Suprapubic skin (tissue), 4 donors: ENCODE measurements at places on chromosomes 13 and 19.

DNA sequence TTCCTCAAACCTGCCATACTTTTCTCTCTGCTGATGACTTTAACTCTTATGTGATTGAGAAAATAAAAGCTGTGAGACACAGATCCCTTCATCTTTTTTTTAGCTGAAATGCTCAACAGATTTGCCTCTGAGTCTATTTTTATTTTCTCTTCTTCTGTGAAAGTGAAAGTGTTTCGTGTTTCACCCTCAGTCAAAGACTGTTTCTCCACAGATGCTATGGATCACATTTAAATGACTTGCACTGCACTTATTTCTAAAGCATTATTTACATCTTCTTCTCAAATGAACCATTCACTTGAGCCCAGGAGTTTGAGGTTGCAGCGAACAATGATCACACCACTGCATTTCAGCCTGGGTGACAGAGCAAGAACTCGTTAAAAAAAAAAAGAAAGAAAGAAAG lies 890.1 kb upstream of the PCDH20 start:
- no peak for DNase-seq

DNA sequence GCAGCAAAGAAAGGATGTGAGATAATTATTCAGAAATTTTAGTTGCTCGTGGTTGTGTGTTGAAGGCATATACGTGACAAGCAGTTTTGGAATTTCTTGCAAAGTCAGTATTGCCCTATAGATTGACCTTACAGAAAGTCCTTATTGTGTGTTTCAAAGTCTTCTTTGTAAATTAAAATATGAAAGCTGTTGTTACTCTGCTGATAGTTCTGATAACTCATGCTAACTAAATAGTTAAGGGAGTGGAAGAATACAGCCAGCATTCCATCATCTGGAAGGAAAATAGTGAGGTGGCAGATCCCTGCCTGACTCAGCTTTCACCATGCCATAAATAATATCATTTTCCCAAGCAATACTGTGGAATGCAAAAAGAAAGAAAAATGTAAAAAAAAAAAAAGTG lies 27.2 kb downstream of the WASF3 start:
- DNase-seq, result no peak

DNA sequence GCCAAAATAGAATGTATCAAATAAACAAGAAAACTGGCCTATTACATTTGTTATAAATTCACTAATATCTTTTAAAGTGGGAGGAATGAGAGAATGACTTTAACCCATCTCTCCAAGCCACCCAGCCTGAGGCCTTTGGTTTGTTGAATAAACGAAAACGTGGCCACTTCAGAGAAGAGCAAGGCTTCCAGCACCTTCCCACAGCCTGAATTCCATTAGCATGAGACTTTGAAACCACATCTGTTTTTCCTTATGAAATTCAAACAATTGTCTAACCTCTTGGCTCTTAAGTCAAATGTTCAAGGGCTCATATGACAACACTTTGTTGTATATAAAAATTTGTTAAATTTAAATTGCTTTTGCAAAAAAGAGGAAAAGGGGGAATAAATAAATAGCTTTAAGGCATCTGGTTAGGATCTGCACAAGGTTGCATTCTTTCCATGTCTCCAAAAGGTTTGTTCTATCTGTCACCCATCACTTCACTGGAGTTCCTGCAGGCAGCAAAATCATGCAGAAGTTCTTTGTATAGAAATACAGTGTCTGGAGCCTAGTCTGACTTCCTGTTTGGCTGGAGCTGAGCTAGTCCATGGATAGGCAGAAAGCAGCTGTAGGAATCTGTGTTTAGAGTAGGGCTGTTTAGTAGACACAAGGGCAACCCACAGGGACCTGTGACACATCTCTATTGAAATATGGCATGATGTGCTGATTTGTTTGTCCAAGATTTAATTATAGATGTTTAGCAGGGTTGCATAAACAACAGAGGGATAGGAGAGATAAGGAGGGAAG lies 502.3 kb downstream of the KCTD12 start:
- no peak for DNase-seq

DNA sequence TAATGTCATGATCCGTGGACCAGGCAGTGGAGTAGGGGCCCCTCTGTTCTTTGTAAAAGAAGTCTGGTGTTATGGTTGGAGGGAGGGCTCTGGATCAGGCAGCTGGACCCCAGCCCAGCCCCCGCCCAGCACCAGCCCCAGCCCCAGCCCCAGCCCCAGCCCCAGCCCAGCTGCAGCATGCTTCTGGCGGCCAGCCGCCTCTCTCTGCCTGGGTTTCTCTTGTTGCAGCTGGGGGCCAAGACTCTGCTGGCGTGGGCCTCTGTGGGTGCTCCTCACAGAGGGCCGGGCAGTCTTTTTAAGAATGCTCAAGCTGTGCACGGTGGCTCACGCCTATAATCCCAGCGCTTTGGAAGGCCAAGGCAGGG lies 17.9 kb downstream of the DOT1L start:
- no peak for DNase-seq

DNA sequence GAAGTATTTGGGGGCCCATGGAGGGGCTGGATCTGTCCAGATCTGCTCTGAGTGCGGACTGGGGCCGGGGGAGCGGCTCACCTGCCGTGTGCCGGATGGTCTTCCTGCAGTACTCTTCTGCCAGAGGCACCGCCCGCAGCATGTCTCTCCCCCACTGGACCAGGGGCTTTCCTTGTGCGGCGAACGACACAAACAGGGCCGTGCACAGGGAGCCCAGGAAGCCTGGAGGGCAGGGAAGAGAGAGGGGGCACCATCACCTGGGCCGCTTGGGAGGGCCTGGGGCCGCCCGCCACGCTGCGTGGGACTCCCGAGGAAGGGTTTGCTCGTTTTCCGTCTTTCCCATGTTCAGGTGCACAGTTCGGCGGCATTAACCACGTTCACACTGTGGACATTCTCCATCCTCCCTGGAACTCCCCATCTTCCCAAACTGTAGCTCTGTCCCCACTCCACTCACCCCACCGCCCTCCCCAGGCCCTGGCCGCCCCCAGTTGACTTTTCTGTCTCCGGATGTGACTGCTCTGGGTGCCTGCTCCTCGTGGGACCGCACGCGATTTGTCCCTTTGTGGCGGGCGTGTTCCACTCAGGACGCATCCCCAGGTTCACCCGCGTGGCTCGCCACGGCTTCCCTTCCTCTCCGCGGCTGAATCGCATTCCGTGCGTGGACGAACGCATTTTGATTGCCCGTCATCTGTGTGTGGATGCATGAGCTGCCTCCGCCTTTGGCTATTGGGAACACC lies 24.2 kb downstream of the ADPRHL1 start:
- DNase-seq, result peak; percentile 50

DNA sequence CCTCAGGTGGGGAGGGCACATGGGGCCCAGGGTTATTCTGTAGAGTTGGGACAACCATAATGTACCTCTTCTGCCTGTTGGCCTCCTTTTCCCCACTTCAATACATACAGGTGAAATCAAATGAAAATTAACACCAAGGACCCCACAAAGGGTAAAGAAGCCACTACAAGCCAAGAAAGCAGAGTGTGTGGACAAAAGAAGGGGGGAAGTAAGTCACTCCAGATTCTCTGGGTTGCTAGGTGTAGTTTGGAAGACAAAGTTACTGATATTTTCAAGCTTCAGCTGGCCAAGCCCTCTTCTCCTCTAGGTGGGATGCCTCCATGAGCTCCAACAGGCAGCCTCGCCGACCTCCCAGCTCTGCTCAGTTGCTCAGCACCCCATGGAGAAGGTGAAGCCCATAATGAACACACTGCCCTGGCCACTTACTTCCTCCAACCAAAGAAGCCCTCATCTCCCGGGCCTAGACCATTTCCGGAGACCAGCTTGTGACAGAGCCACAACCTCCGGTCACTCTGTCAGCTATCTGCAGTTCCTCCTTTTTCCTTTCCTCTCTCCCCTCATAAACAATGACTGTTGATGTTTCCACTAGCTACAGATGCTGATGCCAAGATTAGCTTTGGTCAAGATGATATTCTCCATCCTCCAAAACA lies 66.8 kb upstream of the MED4 start:
- peak; percentile 83 for DNase-seq

- DNase-seq, result no peak
These were observed 780.8 kb downstream of the GPC5 start for GRCh38 chr13:92179223-92179622.

GRCh38 chr19:55901369-55902079 lies 30.6 kb downstream of the NLRP13 start:
- no peak for DNase-seq

DNA sequence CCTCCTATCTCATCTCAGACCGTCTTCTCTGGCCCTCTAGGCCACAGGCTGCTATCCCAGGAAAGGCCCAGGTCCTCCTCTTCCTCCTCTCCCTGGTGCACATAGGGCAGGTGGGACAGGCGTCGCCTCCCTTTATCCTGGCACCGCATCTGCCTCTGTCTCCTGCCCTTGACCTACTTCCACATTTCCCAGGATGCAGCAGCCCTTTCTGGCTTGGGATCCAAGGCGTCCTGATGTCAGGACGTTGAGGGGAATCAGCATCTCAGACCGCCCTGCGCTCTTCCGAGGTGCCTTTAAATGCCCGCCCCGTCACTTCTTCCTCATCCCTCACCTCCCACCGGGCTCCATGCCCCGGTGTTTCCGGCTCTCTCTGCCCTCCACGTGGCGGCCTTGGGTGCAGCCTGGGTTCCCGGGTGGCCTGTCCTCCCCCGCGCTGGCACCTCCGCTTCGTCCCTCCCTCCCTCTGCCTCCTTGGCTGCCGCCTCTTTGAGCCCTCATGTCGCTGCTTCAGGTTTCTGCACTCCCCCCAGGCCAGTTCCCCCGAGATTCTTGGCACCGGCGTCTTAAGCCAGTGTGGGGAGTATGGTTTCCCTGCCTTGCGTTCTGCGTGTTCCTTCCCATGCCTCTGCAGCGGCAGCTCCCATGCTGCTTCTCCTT lies 66.3 kb downstream of the KDM4B start:
- no peak for DNase-seq

- DNase-seq, result no peak
These were observed 31.7 kb downstream of the IER2 start for GRCh38 chr19:13181747-13182388.

DNA sequence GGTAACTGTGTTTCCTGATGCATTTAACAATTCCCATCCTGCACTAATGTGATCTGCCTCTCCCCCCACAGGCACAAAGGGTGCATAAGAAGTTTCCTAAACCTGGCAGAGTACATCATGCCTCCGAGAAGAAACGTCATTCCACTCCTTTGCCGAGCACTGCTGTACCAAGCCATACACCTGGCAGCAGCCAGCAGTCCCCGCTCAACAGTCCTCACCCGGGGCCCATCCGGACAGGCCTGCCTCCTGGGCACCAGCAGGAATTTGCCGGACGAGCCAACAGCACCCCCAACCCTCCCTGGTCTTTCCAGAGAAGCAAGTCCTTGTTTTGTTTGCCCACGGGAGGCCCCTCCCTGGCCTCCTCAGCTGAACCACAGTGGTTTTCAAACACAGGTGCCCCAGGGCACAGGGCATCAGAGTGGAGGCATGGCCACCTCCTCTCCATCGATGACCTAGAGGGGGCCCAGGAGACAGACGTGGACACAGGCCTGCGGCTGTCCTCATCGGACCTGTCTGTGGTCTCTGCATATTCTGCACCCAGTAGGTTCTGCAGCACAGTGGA lies 58.3 kb downstream of the FAM124A start:
- DNase-seq, result peak; percentile 44

- no peak for DNase-seq
These were observed 169.9 kb downstream of the STK24 start for GRCh38 chr13:98406971-98407370.

- no peak for DNase-seq
These were observed 2448.7 kb upstream of the PCDH20 start for GRCh38 chr13:63864171-63864902.

DNA sequence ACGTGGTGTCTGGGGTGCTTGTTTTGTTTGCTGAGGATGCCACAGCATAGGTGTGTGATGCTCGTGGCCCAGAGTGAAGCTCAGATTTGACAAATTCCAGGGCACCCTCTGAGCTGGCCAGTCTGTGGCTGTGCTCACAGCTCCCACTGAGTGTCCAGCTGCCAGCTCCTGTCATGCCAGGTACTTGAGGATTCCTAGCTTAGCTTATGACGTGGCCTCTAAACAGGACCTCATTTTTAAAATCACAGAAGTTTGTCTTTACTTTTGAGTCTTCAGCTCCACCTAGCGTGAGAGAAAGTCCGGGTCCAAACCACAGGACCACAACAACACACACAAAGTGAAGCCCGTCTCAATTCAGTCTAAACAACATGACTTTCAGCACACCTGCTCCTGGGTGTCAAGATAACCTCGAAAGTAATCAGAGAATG lies 117.3 kb downstream of the RAB20 start:
- no peak for DNase-seq

- DNase-seq, result no peak
These were observed 3.0 kb downstream of the IRF2BP1 start for GRCh38 chr19:45882652-45883585.

- DNase-seq, result no peak
These were observed 6.2 kb downstream of the ILF3 start for GRCh38 chr19:10660346-10660745.

DNA sequence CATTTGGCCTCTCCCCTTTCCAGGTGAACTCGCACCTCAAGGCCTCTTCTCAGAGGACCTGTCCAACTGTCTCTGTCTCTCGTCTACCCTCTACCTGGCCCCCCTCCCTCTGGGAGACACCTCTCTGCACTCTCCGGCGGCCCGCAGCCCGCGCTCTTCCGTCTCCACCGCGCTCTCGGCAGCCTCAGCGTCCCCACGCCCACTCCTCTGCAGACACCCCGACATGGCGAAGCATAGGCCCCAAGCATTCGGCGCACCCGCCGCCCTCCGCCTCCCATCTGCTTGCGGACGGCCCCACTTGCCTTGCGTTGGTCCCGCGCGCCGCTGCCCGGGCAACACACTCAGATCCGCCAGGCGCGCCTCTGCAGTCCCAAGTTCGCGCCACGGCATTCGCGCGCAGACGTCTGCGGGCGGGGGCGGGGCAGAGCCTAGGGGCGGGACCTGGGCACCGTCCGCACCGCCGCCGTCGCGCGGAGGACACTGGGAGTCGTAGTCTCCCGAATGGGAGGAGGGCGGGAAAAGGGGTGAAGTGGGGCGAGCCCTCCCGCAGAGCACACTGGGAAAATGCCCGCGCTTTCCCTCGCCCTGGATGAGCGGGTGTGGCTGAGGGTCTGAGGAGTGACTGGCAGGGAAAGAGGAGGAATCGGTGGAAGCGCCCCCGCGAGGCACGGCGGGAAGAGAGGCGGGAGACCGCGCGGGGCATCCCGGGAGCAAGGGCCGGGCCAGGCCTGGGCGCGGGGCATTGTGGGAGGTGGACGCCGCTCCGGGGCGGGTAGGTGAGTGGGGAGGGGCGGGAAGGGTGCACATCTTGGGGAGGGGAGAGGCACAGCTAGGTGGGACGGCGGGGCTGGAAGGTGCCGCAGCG lies at the start of the genes LIG1 and ZSWIM9:
Gene LIG1, minus strand, starts transcription at position 406 of the 865 bp plus-strand sequence. CDS start 4,778 bp downstream, outside the sequence.
Gene ZSWIM9, plus strand, starts transcription at position 742 of the 865 bp plus-strand sequence. CDS start 1,123 bp downstream, outside the sequence.
- DNase-seq, result peak; percentile 92

- DNase-seq, result no peak
These were observed 56.0 kb upstream of the ARGLU1 start for GRCh38 chr13:106623799-106624460.

GRCh38 chr19:4494691-4495064 lies 22.6 kb downstream of the HDGFL2 start:
- no peak for DNase-seq
